ENCODE measurements at places on chromosomes 1 and 21. TPM values are rescaled to one million over a fixed set of nuclear protein-coding genes. Genes with fewer than 3 reads are reported as not detected.

GRCh38 chr1:198909973-198910372 is 271.1 kb downstream of the PTPRC start:
- no peak for DNase-seq
- H3K27ac ChIP-seq, result no peak overlapping the region
- H3K4me3 ChIP-seq, result no peak overlapping the region

GRCh38 chr1:42381280-42381673 is 685 bp downstream of the RIMKLA start:
- no peaks in the 10 kb centered on the region for H3K36me3 ChIP-seq
- DNase-seq, result no peak
- peaks cover 10% of the 10 kb centered on the region for H3K4me1 ChIP-seq
- no peak overlapping the region for H3K4me3 ChIP-seq
- H3K27ac ChIP-seq, result no peak overlapping the region

GRCh38 chr1:247352175-247352574 is 20.5 kb upstream of the ZNF496 start:
- no peak for DNase-seq
- peaks cover 2% of the 10 kb centered on the region for H3K27me3 ChIP-seq
- H3K27ac ChIP-seq, result no peak overlapping the region
- no peak overlapping the region for H3K4me3 ChIP-seq
- H3K4me1 ChIP-seq, result no peaks in the 10 kb centered on the region
- H3K36me3 ChIP-seq, result no peaks in the 10 kb centered on the region

GRCh38 chr1:6008696-6009095 is 16.5 kb upstream of the NPHP4 start:
- no peaks in the 10 kb centered on the region for H3K27me3 ChIP-seq
- no peak overlapping the region for H3K4me3 ChIP-seq
- H3K27ac ChIP-seq, result no peak overlapping the region
- no peak for DNase-seq
- no peaks in the 10 kb centered on the region for H3K4me1 ChIP-seq

DNA sequence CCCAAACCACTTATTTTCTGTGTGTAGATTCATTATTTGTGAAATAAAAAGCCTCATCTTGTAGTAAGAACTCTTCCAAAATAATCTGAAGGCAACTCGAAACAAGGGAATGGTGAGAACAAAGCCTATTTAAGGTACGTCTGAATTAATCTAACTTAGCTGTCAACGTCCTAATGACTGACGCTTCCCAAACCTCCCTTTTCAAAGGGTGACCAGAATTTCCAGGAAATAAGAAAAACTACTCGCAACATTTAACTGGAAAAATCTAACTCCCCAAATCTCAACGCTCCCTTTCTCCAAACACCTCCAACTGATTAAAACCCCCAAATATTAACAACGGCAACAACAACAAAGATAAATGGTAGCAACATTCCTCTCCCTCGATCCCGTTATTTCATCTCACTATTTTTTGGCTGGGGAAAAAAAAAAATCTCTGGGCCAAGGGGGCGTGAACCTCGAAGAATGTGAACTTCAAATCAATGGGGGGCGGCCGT is 693 bp downstream of the SRSF10 start:
- peaks cover 51% of the 10 kb centered on the region for H3K4me1 ChIP-seq
- DNase-seq, result no peak

- peak overlapping the region; percentile 74 for H3K4me3 ChIP-seq
- no peaks in the 10 kb centered on the region for H3K27me3 ChIP-seq
- H3K27ac ChIP-seq, result no peak overlapping the region
- H3K4me1 ChIP-seq, result peaks cover 69% of the 10 kb centered on the region
- no peak for DNase-seq
Measured at GRCh38 chr1:41661428-41662060, 177.1 kb upstream of the EDN2 start.

ZNF678 gene
- 9.9 TPM for total RNA-seq

RAB7B gene
- not detected for total RNA-seq

Measured in CD4-positive, CD25-positive, alpha-beta regulatory T cell (primary cell).